ENCODE measurements at places on chromosomes 6 and 20.

DNA sequence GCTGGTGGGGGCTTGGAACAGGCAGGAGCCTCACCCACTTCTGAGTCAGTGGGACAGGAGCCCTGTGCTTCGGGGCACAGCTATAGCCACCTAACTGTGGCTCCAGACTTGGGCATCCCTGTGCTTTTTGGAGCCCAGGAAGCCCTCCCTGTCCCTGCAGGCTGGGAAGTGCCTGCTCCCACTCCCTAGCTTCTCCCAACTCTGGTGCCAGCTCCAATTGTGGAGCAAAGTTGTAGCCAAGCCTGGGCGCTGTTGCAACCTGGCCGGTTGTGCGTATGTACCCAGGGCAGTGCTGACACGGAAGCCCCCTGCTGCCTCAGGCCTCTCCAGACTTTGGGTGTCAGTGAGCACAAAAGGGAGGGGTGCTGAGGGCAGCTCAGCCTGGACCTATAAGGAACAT is 601.7 kb upstream of the GJE1 start:
- DNase-seq: no peak

- DNase-seq: no peak
These were observed 6.8 kb upstream of the KIAA1755 start for GRCh38 chr20:38267296-38267695.

GRCh38 chr6:27312146-27312949 is at the start of gene POM121L2:
TSS of gene POM121L2 (minus strand) at chr6:27312273. CDS start at chr6:27312170, 103 bp downstream.
- peak; percentile 44 for DNase-seq

DNA sequence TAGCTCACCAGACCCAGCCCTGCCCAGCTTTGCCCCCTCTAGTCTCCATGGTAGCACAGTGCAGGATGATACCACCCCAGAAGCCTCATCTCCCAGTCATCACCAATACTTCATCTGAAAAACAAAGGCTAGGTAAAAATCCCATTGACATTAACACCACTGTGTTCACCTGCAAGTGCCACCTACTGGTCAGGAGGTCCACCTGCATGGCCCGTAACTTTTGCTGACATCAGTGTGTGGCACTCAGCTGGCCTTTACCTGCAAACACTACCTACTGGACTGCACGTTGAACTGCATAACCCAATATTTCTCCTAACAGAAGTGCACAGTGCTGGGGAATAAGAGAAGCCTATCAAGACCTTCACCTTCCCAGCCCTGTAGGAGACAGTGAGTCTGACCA is 234.7 kb upstream of the ADGRB3 start:
- no peak for DNase-seq

- DNase-seq: no peak
These were observed 251.7 kb downstream of the ALDH8A1 start for GRCh38 chr6:134698228-134698627.

GRCh38 chr20:3188823-3189413 is 15.6 kb downstream of the DDRGK1 start:
- no peak for DNase-seq

GRCh38 chr6:130742131-130742681 is 85.0 kb upstream of the SMLR1 start:
- DNase-seq: no peak

- DNase-seq: no peak
These were observed 227.7 kb downstream of the MEI4 start for GRCh38 chr6:77880501-77880900.

DNA sequence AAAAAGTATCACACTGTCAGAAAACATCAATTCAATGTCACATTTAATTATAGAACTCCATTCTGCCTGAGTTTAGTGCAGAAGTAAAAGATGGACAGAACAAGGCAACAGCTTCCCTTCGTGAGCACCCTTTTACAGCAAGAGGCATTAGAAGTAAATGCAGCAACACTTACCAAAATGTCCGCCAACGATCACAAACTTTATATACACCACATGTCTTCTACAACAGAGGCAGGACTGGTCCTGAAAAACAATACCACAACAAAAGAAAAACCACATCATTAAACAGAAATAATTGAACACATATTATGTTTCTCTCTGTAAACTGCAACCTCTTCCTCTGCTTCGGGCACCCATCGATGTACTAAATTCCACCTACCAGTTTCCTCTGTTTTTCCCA is 92.9 kb downstream of the FYN start:
- no peak for DNase-seq
